ENCODE measurements at places on chromosomes 16 and 17.

GRCh38 chr16:73122604-73123391, 74.9 kb upstream of the ZFHX3 start:
- no peak for DNase-seq

DNA sequence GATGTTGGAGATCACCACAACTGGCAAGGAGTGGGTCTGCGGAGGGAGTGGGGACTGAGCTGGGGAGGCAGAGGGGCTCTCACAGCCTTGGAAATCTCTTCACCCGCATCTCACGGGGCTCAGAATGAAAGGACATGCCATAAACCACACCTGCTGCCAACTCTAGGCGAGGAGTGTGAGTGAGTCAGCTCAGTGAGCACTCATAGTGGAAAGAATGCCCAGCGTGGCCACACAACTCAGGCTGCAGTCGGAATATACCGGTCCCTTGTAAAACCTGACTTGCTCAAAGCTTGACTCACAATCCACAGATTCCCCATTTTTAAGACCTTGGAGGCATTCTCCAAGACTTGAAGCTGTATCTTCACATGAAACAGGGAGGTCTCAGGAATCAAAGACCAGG, 36.7 kb downstream of the STAT5A start:
- DNase-seq = no peak

DNA sequence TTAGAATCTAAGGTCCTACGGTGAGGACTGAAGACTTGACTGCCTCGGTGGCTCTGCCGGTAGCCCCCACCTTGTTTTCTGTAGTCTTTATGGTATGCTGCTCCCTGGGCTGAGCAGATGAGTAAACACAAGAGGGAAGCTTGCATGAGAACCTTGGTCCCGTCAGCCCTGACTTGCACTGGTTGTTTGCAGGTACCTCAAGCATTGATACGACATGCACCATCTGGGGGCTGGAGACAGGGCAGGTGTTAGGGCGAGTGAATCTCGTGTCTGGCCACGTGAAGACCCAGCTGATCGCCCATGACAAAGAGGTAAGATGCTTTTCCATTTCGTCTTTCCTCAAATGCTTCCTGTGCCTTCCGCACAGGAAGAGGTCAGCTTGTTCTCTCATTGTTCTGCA, 21.1 kb upstream of the TACO1 start:
- DNase-seq = no peak

DNA sequence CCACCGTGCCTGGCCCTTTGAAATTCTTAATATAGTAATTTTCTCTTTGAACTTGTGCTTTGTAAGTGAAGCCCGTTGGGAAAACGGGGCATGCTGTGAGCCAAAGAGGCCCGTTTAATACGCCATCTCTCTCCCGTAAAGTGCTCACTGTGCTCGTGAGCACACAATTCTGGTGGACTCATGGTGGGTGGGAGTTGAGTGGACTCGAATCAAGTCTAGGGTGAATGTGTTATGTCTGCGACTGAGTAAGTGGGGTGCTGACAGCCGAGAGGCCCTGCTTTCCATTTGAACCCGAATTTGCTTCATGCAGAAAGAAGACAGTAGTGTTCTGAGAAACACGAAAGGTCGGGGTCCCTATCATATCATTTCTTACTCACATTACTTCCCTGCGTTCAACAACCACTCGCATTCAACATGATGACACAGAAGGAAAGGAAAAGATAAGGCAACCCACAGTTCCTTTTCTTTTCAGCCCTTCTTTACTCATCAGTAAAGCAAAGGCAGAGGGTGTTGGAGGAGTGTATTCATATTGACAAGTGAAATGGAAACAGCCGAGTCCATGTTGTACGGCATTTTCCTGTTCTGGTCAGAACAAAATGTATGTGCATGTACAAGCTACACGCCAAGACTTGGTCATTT, 4.8 kb upstream of the ATP2A3 start:
- no peak for DNase-seq

GRCh38 chr16:76970087-76970744, 220.8 kb upstream of the MON1B start:
- DNase-seq = no peak

- no peak for DNase-seq
Measured at GRCh38 chr16:46629331-46630219, 8.4 kb upstream of the SHCBP1 start.
